ENCODE measurements at places on chromosomes 5 and 9.

DNA sequence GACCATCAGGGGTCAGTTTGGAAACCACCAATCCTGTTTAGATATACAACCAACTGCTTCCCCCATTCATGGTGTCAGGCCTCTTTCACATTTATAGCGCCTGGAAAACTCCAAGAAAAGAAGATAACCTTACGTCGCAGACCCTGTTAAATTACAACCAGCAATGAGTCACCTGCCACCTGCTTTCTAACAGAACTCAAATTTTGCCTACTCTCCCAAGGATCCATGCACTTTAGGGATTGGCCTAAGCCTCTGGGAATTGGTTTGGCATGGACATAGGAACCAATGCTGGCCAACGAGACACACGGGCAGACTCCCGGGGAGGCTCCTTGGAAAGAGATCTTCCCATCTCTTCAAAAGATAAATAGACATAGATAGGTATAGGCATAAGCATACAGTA is 87.0 kb downstream of the FEM1C start:
- no peak for DNase-seq

- no peak for DNase-seq
These were observed 85.2 kb upstream of the SMIM23 start for GRCh38 chr5:171700318-171700912.

GRCh38 chr5:32836176-32836575 is 125.1 kb downstream of the NPR3 start:
- DNase-seq = no peak

DNA sequence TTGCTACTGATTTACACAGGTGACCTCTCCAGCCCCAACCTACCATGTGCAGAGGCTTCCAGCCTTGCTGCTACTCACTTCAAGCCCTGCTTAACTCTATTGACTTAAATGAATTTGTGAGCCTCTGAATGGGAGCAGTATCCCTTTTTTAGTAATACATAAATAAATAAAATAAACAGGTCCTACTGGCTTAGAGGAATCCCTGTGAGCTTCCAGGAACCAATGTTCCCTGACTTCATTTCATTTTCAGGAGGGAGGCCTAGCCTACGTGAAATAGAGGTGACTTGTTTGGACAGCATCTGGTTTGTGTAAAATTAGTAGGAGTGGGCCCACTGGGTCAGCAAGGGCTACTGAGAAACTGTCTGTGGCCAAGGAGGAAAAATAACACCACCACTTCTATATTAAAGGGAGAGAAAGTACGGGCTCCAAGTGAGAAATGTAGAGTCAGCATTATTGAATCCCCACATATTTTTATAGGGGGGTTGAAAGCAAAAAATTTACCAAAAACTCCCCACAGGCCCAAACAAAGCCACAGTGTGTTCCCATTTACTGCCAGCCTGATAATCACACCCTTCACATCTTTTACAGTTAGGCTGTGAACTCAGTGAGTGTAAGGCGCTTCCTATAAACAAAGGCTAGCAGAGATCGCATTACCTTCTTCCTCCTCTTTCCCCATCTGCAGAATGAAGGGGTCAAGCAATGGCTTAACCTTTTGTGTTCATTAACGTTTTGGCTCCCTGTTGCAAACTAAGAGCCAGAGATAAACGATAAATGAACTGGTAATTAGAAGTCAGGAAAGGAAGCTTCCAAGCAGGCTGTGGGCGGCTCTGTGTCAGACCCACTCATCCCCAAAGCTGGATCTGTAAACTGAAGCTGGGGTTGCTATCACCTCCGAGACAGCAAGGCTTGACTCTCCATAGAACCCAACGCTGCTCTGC is 138.8 kb upstream of the LIFR start:
- DNase-seq = no peak

GRCh38 chr5:113061846-113062780 is 85.5 kb downstream of the DCP2 start:
- no peak for DNase-seq

- no peak for DNase-seq
These were observed 18.6 kb upstream of the SUSD1 start for GRCh38 chr9:112193572-112194288.

- no peak for DNase-seq
These were observed 498.9 kb downstream of the NTRK2 start for GRCh38 chr9:85168412-85168811.

DNA sequence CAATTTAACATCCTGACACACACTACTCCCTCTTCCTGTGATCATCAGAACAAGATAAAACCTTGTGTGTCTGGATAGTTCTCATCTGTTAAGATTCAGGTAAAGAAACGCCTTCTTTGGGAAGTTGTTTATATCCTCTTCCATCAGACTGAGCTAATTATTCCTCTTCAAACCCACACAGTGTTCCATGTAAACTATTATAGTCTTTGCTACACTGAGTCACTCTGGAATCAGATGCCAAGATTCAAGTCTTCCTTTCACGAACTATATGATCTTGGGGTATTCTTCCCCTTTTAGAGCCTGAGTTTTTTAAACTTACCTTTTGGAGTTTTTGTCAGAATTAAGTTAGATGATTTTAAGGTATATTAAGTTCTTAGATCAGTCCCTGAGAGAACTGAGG is 2.0 kb downstream of the OR1J1 start:
- DNase-seq = no peak

- DNase-seq = no peak
These were observed 71.7 kb upstream of the FCN1 start for GRCh38 chr9:134989206-134990065.

GRCh38 chr9:100437860-100438805 is 11.2 kb downstream of the MSANTD3 start:
- peak; percentile 55 for DNase-seq

DNA sequence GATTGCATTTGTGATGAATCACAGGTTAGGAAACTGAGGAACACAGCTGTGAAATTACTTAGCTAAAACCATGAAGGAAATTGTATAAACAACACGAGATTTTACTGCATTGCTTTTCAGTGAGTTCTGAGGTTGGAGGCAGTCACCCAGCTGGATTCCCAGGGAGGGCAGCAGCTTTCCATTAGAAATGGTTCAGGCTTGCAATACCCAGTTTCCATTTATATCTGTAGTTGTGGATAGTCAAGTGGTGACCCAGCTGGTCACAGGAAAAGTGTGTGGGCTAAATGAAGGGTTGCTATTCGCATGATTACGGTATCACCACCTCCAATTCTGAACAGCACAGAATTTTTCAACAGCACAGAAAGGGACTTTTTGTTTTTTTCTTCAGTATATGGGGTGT is 34.3 kb upstream of the SPATA31D4 start:
- DNase-seq = no peak

DNA sequence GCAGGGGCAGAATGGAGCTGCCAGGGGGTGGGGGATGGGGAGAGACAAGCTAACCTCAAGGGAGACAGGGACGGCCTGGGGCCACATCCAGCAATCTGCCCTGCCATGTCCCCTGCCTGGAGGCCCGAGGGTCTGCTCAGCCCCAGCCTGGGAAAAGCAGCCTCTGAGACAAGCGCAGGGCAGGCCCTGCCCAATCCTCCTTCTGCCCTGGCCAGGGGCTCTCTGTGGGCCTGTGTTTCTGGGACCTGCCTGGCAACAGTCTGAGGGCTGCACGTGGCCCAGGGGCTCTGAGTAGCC is 13.9 kb upstream of the QSOX2 start:
- DNase-seq = no peak

DNA sequence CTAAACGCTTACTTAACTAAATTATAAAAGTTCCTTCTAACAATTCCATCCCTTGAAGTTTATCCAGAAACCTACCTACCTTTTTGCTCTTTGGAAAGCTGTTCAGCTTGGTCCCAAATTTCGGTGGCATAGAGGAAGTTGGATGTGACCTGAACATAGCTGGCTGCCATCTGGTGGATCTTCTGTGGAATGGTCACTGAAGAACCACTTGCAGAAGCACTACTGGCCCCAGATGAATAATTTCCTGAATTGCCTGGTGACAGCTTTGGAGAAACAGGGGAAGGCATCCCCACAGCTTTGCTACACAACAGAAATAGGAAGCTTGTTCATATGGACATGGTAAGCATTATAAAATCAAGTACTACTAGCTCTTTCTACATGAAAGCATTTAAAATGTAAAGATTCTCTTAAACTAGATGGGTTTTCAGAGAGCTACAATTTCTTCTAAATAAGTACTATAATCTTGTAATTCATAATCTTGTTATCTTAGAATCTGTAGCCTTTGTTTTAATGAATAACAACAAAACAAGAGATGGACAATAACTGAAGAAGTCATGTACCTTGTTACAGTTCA is 9.9 kb downstream of the LEAP2 start:
- DNase-seq = peak; percentile 42

- DNase-seq = peak; percentile 75
These were observed 110.0 kb upstream of the LPCAT1 start for GRCh38 chr5:1633605-1634336.

- DNase-seq = no peak
These were observed 3.8 kb downstream of the IFNA1 start for GRCh38 chr9:21443849-21444625.

- DNase-seq = no peak
These were observed 59.0 kb upstream of the KLF4 start for GRCh38 chr9:107548298-107549142.

- no peak for DNase-seq
These were observed 75.9 kb downstream of the NFIB start for GRCh38 chr9:14238079-14238478.

GRCh38 chr5:171647043-171647903 is 138.3 kb upstream of the SMIM23 start:
- no peak for DNase-seq

GRCh38 chr5:1723476-1723875 is 76.2 kb downstream of the MRPL36 start:
- no peak for DNase-seq

GRCh38 chr5:103366918-103367549 is 108.5 kb downstream of the MACIR start:
- no peak for DNase-seq

GRCh38 chr5:161507591-161507990 is 38.9 kb downstream of the GABRB2 start:
- no peak for DNase-seq

DNA sequence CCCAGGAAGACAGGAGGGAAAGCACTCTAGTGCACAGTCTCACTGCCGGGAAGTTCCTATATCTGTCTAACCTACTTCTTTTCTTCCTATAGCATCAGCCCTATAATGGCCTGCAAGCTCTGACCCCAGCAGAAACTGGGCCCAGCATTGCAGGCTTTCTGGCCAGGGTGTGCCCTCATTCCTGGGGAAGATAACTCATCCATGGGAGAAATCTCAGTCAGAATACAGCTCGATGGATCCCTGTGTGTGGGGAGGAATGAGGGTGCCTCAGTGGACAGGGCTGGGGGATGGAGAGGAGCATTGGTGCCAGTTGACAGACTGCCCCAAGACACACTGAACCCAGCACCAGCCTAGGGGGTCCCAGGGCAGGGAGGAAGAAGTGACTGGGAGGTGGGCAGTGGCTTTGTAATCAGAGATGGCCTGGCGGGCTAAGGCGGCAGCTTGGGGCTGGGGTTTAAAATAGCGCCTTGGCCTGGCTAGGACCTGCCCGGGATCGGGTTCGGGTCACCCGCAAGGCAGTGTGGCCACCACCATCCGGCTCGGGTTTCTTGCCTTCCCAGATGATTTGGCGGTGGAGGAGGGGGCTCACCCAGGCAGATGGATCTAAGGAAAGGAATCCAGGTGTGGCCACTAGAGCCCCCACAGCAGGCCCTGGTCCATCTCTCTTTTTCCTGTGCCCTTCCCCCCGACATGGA is 7.6 kb upstream of the CXXC5 start:
- no peak for DNase-seq

DNA sequence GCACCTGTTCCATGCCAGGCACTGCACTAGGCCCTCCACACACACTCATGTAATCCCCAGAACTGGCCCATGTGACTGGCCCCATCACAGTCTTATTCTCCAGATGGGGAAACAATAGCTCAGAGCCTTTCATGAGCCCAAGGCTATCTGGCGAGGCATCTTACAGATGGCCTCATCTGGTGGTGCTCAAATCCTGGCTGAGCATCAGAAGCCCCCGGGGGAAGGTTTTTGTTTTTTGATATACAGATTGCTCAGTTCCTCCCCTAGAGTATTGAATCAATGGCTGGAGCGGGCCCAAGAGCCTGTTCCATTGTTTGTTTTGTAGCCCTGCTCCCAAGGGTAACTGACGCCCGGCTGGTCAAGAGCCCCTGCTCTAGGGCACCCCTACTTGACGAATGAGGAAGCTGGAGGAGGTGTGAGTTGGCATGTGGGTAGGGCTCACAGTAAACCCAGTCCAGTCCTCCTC is 145.3 kb upstream of the RAPGEF1 start:
- DNase-seq = no peak

- DNase-seq = peak; percentile 3
These were observed 132.0 kb upstream of the SV2C start for GRCh38 chr5:75951158-75951557.

DNA sequence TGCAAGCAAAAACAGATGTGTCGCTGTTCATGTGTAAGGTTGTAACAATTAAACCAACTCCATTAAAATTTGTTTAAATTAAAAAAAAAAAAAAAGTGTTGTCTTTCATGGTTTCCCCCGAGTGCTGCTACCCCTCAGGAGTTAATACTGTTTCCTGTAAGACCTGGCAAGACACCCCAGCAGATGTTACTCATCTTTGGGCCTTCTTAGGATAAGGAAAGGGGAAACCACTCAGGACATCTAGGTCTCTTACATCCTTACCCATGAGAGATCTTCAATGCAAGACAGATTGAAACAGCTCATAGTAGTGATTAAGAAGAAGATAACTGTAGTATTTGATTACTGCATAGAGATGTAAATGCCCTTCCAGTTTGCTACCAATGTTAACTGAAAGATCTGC is 33.5 kb upstream of the F2R start:
- DNase-seq = no peak

All from amygdala (tissue), 56 donors.